Dorsolateral prefrontal cortex (tissue), 122 donors: ENCODE measurements at places on chromosomes 16 and 17.

DNA sequence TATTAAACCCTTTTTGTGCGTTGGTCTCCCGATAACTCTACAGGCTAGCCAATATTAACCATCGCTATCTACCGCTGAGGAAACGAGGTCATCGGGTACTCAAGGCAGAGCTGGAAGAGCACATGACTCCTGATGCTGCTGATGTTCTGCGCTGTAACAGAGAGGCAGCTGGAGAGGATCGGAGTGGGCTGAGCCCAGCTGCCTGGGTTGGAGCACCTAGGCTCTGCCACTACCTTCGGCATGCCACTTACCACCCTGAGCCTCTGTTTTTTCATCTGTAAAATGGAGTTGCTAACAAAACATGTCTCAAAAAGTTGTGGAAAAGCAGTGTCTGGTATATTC, 432 bp upstream of the SLC46A1 start:
- no peak for DNase-seq

- DNase-seq = no peak
Measured at GRCh38 chr17:692116-692515, 22.5 kb downstream of the VPS53 start.

DNA sequence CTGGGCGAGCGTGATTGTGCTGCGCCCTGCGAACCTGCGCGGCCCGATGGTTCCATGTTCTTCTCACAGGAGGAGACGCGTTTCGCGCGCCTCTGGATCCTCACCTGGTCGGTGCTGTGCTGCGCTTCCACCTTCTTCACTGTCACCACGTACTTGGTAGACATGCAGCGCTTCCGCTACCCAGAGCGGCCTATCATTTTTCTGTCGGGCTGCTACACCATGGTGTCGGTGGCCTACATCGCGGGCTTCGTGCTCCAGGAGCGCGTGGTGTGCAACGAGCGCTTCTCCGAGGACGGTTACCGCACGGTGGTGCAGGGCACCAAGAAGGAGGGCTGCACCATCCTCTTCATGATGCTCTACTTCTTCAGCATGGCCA, 1.0 kb downstream of the FZD2 start:
- no peak for DNase-seq

GRCh38 chr16:83942815-83943515, 10.1 kb upstream of the OSGIN1 start:
- no peak for DNase-seq

DNA sequence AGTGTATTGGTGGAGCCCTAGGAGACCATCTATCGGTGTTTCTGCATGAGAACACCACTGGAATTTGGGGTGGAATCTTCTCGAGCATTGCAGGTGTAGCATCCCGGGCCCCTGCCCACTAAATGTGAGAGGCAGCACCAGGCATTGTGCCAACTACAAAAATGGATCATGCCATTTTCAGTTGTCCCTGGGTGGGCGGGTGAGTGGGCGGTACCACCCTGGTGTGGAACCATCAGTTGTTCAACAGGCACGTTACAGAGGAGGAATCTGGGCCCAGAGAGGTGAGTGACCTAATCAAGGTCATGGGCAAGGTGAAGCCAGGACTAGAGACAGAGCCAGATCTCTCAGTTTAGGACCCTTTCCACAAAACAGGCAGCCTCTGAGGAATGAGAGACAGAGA, 8.8 kb downstream of the PIPOX start:
- DNase-seq = no peak

DNA sequence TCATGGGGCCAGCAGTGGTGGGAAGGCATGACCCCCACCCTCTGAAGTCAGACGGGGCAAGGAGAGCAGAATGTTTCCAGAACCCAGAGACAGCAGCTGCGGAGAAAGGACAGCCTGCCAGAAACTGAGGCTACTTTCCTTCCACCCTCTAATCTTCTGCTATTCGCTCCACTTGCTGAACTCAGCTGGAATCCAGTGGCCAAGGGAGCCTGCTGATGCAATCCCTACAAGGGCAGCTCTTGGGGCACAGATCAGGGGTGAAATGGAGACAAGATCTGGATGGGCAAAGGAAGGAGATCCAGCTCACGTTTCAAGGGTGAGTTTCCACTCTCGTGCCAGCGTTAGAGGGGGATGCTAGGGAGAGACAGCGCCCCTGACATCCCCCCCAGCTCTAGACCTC, 479.1 kb downstream of the SLC39A11 start:
- no peak for DNase-seq

GRCh38 chr17:7825206-7825990, 8.6 kb upstream of the KDM6B start:
- DNase-seq = no peak

- DNase-seq = no peak
Measured at GRCh38 chr16:58421529-58421928, 29.3 kb downstream of the GINS3 start.

- DNase-seq = no peak
Measured at GRCh38 chr17:70271200-70271599, 101.9 kb downstream of the KCNJ2 start.

DNA sequence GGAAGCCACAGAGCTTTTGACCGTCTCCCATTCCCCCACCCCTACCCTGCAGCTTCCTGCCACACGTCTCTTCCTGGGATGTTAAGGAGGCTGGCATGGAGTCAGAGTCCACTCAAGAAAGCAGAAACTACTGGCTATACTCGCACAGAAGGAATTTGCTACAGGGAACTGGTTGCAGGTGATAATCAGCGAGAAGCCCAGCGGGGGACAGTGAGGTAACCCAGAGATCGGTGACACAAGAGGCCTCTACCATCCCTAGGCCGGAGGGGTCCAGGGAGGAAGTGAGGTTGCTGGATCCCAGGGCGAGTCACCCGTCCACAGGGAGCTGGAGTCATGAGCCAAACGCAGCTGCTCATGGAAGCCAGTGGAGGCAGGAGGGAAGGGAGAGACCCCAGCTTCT, 93.7 kb downstream of the SDK2 start:
- DNase-seq = no peak

- no peak for DNase-seq
Measured at GRCh38 chr17:19755392-19755791, 7.3 kb upstream of the ALDH3A1 start.

DNA sequence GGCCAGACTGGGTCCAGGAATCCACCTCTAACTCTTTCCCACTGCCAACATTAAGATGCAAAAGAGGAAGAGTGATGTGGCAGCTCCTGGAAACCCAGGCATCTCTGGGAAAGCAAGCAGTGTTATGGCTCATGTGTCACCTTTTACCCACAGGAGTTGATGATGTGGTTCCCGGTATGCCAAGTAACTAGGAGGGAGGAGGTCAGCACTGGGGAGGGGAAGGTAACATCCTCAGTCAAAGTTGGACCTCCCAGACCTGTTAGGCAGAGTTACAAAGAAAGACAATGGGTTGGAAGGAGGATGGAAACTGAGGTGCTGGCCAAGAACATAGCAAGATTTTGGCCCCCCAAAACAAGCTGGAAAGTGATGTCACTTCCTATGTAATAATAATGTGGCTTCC, 11.4 kb downstream of the KRABD2 start:
- DNase-seq = no peak

DNA sequence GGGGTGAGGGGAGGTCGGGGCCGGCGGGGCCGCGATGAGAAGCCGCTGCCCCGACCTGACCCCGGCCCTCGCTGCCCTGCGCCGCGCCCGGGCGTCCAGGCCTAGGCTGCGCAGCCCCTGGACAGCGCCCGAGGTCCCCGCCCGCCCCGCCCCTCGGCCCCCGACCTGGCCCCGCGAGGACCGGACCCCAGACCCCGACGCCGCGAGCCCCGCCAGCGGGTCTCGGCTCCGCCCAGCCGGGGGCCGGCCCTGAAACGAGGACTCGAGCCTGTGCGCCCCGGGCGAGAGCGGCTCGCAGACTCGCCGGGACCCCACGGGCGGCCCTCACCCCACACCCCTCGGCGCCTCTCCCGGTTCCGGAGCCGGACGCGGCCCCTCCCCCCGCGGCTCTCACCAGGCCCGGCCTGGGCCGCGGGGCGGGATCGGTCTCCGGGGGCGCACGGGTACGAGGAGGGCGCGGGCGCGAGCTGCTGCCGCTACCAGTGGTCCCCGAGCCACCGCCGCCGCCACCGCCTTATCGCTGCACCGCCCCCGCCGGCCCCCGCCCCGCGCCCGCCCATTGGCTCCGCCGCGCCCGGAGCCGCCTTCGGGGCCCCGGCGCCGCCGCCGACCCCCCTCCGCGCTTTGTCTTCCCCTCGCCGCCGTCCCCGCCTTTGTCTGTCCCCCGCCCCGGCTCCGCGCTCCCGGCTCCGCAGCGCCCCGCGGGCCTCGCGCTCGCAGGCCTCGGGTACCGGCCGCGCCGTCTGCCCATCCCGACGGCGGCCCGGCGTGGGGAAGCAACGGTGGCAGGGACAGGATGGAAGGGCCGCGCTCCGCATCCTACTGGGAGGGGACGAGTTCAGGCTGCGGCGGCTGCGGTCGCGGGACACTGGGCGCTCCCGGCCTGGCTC, at the start of gene LIMD2:
Gene LIMD2 (minus strand): TSS at position 488 of the 890 bp plus-strand sequence. CDS start 827 bp downstream, outside the sequence.
- DNase-seq = no peak

DNA sequence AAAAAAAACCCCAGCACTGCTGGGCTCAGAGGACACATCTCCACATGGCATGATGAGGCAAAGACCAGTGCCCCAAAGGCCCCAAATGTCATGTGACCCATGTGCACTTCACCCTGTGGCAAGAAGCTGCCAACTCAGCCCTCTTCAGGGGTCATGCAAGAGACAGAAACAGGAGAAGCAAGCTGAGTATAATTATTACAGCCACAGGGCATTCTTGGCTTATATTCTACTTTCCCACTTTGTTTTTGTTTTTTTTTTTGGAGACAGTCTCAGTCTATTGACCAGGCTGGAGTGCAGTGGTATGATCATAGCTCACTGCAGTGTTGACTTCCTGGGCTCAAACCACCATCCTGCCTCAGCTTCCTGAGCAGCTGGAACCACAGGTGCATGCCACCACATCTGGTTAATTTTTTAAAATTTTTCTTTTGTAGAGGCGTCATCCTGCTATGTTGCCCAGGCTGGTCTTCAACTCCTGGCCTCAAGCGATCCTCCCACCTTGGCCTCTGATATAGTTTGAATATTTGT, 32.7 kb upstream of the LITAF start:
- DNase-seq = no peak

DNA sequence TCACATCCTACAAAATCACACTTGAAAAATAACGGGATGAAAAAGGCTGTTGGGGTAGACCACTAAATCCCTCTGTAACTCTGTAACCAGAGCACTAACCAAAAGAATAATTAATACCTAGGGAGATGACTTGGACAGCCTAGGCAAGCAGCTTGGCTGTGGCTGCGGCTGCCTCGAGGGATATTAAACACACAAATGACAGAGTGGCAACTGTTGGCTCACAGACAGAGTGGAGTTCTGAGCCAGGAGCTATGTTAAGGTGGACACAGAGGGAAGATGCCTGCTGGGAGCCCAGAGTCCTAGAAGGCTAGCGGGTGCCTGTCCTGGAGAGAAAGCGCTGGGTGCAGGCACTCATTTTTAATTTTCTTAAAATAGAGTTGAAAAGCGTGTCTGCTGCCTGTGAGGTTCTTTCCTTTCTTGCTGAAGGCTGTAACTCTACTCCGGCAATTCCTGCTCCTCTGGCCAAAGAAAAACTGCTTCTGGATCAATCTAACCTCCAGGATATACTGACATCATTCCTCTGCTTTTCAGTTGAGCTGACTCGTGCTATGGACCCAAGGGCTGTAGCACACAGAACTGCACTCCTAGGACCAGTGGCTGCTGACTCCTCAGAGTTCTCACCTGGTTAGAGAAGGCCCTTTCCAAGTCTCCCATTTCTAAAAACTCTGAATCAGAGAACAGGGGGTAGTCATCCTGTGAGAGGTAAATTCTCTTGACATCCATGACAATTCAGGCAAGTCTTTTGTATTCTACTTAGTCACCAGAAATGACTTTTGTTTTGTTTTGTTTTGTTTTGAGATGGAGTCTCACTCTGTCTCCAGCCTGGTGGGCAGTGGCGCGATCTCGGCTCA, 147.9 kb downstream of the STX8 start:
- no peak for DNase-seq

DNA sequence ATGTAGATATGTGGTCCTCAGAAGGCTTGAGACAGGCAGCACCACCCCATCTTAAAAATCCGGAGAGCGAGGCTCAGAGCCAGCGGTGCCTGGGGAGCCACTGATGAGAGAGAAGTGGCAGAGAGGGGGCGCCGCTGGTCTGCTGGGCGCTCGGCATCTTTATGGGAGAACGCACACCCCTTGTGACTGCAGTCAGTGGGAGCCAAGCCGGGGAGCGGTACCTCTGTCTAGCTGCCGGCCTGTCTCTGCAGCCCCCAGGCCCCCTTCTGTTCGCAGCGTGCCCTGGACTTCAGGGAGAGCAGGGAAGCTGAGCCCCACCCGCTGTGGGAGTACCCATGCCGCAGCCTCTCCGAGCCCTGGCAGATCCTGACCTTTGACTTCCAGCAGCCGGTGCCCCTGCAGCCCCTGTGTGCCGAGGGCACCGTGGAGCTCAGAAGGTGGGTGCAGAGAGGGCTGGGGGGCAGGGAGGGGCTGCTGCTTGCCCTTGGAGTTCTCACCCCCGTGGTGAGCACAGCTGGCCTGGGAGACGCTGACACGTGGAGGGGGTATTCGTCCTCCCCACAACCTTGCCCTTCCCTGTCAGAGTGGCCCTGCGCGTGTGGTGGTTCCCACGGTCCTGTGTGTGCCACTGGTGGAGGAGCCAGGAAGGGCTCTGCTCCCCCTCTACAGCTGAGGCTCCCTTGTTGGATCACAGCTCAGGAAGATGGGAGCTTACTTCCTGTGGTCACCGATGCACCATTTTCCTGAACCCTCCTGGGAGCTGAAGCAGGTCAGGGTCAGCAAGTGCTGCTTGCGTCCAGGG, 44.8 kb downstream of the PRMT7 start:
- no peak for DNase-seq

- no peak for DNase-seq
Measured at GRCh38 chr16:89257281-89257731, 39.8 kb downstream of the ZNF778 start.

DNA sequence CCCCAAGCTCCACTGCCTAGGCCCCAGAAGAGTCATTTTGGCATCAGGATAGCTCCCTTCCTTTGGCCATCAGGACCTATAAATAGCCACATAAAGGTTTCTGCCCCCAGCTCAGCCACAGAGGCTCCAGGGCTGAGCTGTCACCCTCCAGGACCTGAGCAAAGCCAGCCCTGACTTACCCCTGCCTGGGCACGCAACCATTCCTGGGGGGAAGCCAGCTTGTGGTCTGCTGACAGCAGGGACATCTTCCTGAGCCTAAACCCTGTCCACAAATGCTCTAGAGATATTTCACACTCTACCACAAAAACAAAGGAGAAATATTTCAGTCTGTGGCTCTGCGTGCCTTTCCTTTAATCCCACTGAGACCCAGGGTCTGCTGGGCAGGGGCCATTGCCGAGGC, 123.7 kb upstream of the CCL2 start:
- DNase-seq = no peak

- no peak for DNase-seq
Measured at GRCh38 chr16:26134588-26134987, 442.8 kb downstream of the HS3ST4 start.

DNA sequence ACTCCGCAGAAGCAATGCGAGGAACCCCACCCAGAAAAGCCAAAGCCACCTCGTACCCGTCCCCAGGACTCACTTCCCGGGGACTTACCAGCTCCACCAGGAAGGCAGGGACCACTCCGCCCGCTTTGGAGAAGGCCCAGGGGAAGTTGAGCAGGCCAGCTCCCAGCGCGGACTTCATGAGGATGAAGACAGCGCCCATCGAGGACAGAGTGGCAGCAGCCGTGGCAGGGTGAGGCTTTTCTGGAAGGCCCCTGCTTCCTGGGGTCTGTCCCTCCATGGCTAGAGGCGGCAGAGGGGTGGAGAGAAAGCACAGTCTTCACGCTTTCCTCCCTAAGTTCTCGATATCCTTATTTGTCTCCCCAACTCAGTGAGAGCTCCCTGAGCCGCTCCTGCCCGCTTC, 714 bp downstream of the SLC38A8 start:
- no peak for DNase-seq

- no peak for DNase-seq
Measured at GRCh38 chr17:7961421-7961820, 29.4 kb downstream of the CNTROB start.
